ENCODE measurements at places on chromosomes 1 and 21.

DNA sequence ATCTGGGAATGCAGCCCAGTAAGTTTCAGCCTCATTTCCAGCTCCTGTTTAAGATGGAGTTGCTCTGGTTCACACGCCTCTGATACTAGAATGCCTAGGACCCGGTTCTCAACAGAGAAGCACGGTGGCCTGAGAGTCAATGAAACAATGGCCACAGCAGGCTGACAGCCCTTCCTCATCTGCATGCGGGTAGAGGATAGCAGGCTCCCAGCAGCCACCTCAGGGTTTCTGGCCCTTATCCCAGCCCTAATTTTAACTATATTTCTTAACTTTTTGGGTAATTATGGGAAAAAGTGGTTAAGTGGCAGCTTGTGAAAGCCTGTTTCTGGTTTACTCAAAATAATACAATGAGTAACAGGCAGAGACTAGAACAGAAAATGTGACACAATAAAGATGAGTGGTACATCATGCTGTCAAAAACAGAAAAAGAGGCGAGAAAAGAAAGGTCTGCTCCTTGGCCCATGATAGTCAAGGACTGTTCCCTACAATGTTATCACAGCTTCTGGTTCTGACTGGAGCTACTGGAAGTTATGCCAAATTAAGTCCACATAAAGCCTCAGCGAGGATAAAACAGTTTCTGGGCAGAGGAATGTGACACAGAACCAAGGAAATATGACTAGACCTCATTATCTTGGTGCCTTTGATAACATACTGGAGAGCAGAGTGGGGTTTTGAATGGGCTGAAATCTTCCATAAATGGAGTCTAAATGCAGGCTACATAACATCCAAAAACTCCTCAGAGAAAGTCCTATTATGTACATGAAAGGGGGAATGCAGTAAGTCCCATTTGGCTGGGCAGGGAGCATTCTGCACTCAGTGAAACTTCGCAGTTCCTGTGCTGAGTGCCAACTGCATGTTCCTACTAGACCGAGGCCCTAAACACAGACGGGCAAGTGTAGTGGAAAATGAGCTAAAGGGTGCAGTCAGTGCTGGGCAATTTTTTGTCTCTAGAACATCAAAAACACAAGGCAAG, 92.1 kb downstream of the NIBAN1 start:
- no peak for DNase-seq

GRCh38 chr1:116990612-116991151, 10.9 kb upstream of the CD101 start:
- no peak for DNase-seq

GRCh38 chr1:242411901-242412300, 112.6 kb downstream of the PLD5 start:
- DNase-seq, result no peak

DNA sequence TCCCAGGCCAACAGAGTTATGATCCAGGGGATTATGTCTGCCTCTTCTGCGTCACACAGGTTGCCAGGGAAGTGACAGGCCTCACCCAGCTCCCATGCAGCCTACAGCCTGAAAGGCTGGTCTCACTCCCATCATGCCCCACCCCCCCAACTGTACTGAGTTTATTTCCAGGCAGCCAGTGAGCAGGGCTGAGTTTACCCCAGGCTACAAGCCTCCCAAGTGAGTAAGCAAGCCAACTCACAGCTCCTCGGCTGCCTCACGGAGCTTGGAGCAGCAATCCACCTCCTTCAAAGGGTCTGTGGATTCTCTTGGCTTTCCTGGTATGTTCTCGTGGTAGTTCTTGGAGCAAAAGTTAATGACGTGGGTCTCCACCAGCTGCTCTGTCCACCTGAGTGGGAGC, 1147.6 kb upstream of the ADGRL4 start:
- DNase-seq, result no peak

DNA sequence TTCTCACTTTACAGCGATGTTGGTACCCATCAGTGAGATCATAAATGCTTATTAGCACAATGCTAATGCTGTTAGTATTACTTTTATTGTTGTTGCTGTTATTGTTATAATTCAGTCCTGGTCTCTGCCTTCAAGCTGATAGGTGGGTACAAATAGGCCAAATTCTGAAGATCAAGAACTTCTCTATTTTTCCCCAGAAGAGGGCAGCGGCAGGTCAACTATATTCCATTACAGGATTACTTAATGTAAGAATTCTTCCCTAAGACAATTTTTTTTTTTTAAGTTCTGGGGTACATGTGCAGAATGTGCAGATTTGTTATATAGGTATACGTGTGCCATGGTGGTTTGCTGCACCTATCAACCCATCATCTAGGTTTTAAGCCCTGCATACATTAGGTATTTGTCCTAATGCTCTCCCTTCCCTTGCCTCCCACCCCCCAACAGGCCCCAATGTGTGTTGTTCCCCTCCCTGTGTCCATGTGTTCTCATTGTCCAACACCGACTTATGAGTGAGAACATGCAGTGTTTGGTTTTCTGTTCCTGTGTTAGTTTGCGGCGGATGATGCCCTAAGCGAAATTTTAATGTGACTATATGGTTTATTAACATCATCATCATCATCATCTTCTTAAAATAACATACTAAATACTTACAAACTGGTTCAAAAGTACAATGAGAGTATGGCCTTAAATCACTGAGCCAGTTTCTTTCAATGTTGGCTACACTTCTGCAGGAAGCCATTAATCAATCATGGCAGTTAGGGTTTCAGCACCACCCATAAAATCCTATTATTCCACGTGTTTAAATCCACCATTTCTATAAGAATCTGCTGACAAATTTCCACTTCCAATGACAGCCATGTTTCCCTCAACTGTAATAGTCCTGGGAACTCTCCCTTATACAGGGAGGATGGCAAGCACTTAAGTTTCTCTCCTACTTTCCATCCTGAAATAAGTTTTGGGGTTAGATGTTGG, 19.2 kb downstream of the SLC19A2 start:
- DNase-seq, result no peak

DNA sequence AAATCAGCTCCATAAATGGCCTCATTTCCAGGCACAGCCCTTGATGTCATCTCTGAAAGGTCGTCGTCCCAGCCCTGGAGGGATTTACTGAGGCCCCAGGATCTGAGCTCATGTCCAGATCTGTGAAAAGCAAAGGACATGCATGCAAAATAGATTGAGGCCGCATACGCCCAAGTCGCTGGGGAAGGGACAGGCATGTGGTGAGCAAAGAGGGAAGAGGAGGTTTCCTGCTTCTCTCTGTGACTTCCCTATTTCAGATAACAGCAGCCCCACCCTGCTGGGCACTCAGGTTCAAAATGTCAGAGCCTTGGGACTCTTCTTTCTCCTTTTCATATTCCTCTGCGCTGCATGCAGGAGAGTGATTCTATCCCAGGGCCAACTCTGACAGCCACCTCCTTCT, 197.2 kb downstream of the ADSS2 start:
- DNase-seq, result no peak

DNA sequence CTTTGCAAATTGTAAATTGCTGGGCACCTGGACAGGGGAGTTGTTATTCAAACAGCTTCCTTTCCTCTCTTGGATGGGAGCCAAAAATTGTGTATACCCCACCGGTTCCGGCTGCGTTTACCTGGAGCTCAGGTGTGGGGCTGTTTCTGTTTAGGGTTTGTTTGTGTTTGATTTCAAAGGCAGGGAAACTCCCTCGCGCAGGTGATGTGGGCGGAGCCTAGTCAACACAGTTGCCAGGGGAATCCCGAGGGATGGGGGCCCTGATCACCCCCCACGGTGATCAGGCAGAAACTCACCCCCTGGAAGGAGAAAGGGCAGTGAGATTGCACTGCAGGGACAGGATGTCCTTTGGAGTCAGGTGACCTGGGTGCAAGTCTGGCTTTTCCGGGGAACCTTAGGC, 28.3 kb downstream of the CDCP2 start:
- no peak for DNase-seq

- DNase-seq, result no peak
Observed at GRCh38 chr1:25577134-25577920, 33.9 kb downstream of the LDLRAP1 start.

DNA sequence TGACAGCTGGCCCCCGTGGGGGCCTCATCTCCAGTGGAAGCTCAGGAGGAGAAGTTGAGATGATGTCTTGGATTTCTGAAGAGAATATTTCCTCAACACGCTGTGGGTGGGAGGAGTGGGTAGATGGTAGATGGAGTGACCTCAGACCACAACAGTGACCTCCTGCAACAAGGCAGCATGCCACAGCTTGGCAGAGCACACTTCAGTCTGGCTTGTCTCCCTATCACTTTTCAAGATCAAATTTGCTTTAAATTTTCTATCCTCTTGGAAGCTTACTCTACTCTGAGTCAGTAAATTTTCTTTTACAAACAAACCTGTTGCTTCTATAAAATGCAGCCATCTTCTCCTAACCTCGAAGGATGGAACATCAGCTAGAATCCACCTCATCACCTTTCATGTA, 59.7 kb downstream of the NTPCR start:
- no peak for DNase-seq

DNA sequence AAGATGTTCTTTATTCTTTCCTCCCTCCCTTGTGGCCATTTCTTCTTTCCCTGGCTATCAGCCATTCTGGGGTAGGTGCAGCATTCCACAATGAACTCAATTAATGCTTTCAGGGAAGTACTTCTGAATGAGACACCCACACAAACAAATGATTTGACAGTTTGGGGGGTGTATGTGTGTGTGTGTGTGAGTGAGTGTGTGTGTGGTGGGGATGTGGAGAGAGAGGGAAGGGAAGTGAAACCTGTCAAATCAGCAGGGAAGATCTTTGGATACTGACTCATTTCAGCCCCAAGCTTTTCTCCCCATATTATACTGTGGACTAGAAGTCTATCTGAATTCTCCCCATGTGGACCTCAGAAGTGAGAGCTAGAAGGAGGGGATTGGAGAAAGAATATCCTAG, 154.9 kb upstream of the CD34 start:
- no peak for DNase-seq

- DNase-seq, result no peak
Observed at GRCh38 chr1:3331564-3331963, 122.9 kb upstream of the ARHGEF16 start.

- DNase-seq, result peak; percentile 91
Observed at GRCh38 chr1:20486457-20487235, 636 bp upstream of the CAMK2N1 start.

GRCh38 chr1:96425382-96426129, 296.0 kb upstream of the PTBP2 start:
- DNase-seq, result no peak

- DNase-seq, result no peak
Observed at GRCh38 chr1:195903203-195903602, 705.0 kb downstream of the KCNT2 start.
